Activated CD4-positive, alpha-beta T cell treated with anti-CD3 and anti-CD28 coated beads, Interleukin-2, amount 10 ng/mL, durations not matched to agents 24 days and 14 days (primary cell): ENCODE measurements at places on chromosomes 5 and 9. TPM values are rescaled to one million over a fixed set of nuclear protein-coding genes. Genes with fewer than 3 reads are reported as not detected.

DNA sequence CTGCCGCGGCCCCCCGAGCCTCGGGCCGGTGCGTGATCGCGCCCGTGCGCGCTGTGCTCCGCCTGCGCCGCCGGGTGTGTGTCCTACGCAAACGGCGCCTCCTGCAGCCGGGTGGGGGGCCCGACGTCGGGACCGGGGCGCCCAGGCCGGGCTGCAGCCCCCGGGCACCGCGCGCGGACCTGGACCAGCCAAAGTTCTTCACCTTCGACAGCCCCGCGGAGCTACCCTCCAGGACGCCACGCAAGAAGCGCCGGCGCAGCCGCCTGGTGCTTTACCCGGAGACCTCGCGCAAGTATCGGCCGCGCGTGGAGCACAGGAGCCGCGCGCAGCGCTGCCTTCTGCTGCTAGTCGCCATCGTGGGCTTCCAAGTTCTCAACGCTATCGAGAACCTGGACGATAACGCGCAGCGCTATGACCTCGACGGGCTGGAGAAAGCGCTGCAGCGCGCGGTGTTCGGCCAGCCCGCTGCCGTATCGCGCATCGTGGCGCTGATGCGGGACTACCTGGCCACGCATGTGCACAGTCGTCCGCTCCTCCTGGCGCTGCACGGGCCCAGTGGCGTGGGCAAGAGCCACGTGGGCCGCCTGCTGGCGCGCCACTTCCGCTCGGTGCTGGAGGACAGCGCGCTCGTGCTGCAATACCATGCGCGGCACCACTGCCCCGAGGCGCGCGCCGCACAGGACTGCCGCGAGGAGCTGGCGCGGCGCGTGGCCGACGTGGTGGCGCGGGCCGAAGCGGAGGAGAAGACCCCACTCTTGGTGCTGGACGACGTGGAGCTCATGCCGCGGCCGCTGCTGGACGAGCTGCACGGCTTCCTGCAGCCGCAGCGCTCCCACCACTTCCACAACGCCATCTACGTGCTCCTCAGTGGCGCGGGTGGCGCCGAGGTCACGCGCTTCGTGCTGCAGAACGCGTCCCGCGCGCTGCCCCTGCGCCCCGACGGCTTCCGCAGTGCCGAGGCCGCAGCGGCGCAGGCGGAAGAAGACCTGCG is 1.5 kb downstream of the TOR4A start:
- H3K4me1 ChIP-seq: peaks cover 9% of the 10 kb centered on the region
- no peak for DNase-seq
- no peak overlapping the region for H3K27ac ChIP-seq
- H3K27me3 ChIP-seq: no peaks in the 10 kb centered on the region
- peaks cover 10% of the 10 kb centered on the region for H3K36me3 ChIP-seq

FGD3 gene
- total RNA-seq: 39.5 and 39.7 TPM in 2 replicates

DNA sequence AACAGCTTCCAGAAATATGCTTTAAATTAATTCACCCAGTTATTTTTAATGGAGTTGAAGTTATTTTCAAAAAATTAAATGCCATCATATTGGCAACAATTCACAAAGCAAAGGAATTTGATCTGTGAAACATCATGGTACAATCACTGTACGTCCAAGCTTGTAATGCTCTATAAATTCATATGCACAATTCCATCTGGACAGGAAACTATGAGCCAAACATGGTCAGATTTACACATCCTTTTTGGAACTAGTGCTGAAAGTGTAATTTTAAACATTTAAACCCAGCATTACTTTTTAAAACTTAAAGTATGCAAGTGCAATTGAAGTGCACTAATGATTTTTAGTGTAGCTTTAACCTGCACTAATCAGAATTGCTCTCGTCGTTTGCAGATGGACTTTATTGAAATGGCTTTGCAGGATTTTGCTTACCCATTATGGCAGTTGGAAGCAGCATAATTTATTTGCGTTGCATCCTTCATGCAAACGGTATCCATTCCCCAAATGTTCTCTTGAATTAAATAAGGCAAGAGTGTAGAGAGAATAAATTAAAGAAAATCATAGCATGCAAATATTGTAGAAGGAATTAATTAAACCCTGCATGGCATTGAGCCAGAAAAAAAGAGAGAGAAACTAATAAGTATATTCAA is 21.0 kb upstream of the OR13F1 start:
- no peak for DNase-seq
- no peaks in the 10 kb centered on the region for H3K4me1 ChIP-seq
- H3K4me3 ChIP-seq: no peak overlapping the region
- no peaks in the 10 kb centered on the region for H3K27me3 ChIP-seq
- no peak overlapping the region for H3K27ac ChIP-seq
- H3K36me3 ChIP-seq: no peaks in the 10 kb centered on the region

- no peaks in the 10 kb centered on the region for H3K4me1 ChIP-seq
- no peak for DNase-seq
- peaks cover 8% of the 10 kb centered on the region for H3K27me3 ChIP-seq
These were observed 29.1 kb upstream of the ANKRD31 start for GRCh38 chr5:75265731-75266130.

DNA sequence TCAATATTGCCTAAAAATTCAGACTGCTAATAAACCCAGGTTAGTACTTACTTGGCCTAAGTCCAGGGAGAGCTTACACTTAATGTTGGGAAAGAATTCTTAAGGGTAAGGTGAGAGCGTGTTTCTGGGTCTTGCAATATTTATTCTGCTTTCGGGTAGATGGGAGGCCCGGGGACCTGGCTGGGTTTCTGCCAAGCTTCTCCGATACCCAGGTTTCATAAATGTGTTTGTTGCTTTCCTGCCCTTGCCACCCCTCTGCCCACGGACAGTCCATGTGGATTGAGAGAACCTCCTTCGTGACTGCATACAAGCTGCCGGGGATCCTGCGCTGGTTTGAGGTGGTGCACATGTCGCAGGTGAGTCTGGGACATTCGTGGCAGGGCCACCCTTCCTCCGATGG is 48.4 kb upstream of the FOXI1 start:
- no peak for DNase-seq
- H3K4me1 ChIP-seq: no peaks in the 10 kb centered on the region
- peaks cover 82% of the 10 kb centered on the region for H3K36me3 ChIP-seq
- no peaks in the 10 kb centered on the region for H3K27me3 ChIP-seq
- no peak overlapping the region for H3K4me3 ChIP-seq

- no peak for DNase-seq
- H3K27me3 ChIP-seq: peaks cover 3% of the 10 kb centered on the region
- H3K4me1 ChIP-seq: no peaks in the 10 kb centered on the region
- no peak overlapping the region for H3K4me3 ChIP-seq
- H3K27ac ChIP-seq: no peak overlapping the region
These were observed 5.7 kb upstream of the C5orf46 start for GRCh38 chr5:147912011-147912410.
